ENCODE measurements at places on chromosomes 11 and 22.
A peak's percentile ranks its signal among the peaks of the same experiment; 100 is the strongest.

DNA sequence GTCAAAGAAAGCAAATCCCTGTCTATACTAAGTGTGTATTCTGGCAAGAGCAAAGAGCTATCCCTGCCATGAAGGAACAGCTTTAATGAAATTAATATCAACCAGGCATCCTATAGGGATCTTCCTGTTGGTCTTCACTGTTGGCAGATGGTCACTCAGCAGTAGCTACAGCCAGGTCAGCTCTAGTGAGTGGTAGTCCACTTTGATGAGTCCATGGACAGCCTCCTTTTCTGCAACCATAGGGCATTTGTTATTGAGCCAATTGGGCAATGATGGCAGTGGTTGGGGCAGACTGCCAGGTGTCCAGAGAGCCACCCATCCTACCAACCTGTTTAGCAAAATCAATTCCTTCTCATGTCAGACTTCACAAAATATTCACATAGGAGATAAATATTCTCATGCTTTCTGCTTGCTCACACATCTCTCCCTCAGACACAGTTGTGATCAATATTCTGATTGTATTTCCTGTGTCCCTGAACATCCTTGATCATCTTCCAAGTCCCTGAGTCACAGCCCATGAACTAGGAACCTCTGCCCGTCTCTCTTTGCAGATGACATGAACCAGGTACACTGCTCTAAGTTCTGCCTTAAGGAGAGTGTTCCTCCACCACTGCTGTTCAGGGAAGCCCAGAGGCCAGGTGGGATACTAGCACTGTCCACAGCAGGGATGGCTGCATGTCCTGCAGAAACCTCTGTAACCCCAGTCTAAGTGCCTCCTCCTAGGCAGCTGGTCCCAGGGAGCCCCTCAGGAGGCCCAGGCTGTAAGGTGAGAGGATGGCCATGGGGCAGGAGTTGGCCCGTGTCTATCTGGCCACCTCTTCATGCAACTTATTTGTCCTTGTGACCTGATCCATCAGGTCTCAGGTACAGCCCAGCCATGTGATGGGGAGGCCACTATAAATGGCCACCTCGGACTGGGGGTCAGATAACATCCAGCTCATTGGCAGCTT, 74.2 kb upstream of the IGLL5 start:
- DNase-seq = no peak

DNA sequence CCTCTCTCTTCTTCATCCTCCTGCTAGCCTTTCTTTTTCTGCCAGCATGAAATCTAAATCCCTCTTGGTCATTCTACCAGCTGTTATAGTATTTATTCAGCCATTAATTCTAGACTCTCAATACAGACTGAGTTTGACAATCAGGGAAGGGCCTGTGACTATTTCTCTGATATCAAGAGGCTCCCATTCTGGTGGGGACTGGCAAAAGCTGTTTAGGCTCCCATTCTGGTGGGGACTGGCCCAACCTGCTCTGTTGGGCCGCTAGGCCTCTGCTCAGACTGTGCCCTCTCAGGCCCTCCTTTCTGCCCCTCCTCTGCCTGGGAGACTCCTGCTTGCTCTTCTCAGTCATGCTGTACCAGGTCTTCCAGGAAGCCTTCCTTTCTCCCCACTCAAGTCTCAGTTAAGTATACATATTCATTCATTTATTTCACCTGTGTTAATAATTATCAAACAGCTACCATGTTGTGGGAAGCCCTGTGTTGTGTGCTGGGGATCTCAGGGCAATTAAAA, 323.7 kb upstream of the NARS2 start:
- DNase-seq = no peak

DNA sequence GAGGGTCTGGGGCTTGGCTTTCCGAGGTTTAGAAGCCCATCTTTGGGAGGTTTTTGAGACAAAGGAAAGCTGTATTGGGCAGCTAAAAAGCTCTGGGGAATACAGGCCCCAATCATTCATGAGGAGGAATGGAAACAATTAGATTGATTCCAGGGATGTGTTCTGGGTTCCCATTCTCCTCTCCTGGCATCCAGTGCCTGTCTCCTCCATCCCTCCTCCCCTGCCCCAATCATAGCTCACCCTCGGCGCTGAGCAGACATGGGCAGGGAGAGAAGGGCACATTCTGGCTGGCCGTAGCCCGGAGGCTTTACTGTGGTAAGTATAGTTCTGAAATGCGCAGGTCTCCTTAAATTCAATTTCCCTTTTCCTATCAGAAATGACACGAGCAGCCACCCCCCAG, 42.4 kb downstream of the ABTB2 start:
- no peak for DNase-seq

DNA sequence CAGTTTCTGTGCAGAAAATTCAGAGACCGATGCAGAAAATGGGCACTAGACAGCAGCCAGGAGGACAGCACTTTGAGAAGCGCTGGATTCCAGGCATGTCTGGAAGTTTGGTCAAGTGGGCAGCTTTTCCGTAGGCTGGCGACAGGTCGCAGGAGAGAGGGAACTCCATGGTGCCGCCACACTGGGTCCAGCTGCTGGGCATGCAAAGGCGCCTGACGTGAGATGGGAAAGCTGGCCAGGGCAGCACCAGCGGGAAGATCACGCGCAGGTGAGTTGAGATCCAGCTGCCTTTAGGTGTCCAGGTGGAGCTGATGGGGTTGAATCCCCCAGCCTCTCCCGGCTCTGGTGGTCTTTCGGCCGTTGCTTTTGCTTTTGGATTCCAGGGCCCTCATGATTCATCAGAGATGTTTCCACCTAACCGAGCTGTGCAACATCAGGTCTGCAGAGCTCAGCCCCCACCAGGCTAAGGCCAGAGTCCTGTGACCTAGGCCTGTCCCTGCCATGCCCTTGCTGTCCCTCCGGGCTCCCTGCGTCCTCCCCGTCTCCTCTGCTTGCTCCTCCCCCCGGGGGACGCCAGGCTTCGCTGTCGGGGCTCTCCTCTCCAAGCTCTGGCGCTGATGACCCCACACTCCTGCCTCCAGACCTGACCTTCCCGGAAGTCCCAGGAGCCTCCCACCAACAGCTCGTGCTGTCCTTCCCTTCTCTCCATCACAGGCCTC, 1001.7 kb downstream of the BRD1 start:
- DNase-seq = no peak

- no peak for DNase-seq
These were observed 27.9 kb downstream of the PRDM11 start for GRCh38 chr11:45174168-45174835.

- no peak for DNase-seq
These were observed 196.1 kb upstream of the TBCEL start for GRCh38 chr11:120827820-120828219.

DNA sequence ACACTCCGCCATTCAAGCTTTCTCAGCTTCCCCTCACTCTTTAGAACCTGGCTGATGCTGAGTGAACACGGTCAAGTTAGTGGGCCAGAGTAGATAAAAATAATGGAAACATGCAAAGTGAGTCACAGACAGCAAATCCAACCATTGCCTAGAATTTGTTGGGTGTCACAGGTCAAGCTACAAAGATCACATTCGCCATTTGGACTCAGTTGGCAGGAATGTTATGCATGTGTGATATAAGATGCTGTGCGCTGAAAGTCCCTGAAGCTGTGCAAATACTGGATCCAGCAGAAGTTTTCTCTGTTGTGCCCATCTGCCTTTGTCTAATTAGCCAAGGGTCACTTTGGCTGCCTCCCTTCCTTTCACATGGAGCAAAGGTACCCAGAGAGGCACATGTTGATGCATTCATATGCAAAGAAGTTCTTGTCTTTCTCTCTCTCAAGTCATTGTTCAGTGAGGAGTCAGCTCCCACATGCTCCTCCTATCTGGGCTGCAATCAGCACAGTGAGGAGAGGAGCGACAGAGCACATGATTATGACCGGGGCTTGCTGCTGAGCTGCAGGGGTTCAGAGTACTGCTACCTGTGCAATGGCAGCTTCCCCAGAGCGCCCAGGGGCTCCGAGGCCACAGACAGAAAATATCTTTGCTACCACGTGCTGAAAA, 39.7 kb downstream of the FLI1 start:
- peak; percentile 56 for DNase-seq

GRCh38 chr22:25409240-25409639, 155.2 kb upstream of the GRK3 start:
- no peak for DNase-seq

DNA sequence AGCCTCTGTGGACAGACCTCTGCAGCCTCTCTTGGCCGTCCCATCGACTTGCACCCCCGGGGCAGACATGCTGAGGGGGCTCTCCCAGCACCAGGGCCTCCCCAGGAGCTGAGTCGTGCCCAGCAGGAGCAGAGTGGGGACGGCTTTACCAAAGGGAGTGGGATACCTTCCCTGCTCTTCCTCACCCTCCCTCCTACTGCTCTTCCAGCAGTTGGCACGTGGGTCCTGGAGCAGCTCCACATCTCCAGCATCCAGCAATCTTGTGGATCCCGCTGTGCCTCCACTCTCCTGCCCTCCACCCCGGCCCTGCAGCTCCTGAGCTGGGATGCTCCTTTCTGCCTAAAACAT, 854.0 kb downstream of the BRD1 start:
- DNase-seq = no peak

- no peak for DNase-seq
These were observed 18.6 kb upstream of the LMO2 start for GRCh38 chr11:33910296-33910957.

DNA sequence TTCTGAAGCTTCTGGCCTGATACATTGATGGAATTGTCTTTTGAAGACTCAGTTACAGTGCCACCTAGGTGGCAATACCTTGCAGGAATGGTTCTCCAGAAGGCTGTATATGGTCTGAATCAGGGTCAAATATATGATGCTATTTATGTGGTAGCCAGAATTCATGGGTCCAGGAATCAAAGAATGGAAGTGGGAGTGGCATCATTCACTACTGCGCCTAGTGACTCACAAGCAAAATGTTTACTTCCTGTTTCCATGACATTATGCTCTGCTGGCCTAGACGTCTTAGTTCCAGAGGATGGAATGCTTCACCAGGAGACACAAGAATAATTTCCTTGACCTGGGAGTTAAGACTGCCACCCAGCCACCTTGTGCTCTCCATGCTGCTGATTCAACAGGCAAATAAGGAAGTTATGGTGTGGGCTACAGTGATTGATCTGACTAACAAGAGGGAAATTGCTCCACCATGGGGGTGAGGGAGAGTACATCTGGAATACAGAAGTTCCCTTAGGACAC, 491.8 kb downstream of the ETS1 start:
- DNase-seq = no peak

DNA sequence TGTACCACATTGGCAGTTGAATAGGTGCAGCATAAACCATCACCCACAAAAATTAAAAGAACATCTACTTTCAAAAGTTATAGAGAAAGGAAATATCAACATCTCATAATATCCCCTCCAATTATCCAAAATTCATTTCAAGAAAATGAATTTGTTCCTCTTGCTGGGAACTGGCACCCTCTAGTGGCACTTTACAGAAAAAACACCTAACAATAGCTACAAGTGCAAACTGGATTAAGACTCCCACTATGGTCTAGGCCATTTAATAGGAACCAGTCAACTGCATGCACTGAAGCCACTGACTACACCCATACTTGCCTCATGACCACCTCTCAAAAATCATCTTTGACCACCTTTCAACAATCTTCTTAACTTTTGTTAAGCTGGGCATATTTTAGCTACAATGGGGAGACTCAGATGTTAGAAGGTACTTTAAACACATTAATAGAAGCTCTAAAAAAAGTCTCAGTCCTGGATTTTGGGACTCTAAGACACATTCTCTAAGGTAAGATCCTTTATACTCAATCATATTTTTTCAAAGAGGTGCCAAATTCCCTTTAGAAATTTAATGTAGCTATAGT, 17.3 kb downstream of the TRAF6 start:
- DNase-seq = peak; percentile 28

DNA sequence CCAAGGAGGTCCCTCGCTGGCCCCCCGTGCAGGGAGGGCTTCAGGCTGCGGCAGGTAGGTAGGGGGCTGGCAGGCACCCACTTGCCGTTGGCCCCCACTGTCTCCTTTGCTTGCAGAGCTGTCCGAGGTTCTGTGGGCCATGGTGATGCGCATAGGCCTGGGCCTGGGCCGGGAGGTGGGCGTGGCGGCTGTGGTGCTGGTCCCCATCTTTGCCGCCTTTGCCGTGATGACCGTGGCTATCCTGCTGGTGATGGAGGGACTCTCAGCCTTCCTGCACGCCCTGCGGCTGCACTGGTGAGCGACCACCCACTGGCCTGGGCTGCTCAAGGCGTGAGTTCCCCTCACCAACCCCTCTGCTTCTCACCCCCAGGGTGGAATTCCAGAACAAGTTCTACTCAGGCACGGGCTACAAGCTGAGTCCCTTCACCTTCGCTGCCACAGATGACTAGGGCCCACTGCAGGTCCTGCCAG, 11.6 kb downstream of the TCIRG1 start:
- DNase-seq = no peak

- DNase-seq = no peak
These were observed 177.1 kb downstream of the BRD1 start for GRCh38 chr22:49650336-49651241.

- DNase-seq = no peak
These were observed 6.2 kb downstream of the DUSP8 start for GRCh38 chr11:1565904-1566247.

GRCh38 chr11:128289048-128289447, 298.3 kb downstream of the ETS1 start:
- no peak for DNase-seq

GRCh38 chr11:77249427-77249826, 52.1 kb downstream of the GDPD4 start:
- no peak for DNase-seq

DNA sequence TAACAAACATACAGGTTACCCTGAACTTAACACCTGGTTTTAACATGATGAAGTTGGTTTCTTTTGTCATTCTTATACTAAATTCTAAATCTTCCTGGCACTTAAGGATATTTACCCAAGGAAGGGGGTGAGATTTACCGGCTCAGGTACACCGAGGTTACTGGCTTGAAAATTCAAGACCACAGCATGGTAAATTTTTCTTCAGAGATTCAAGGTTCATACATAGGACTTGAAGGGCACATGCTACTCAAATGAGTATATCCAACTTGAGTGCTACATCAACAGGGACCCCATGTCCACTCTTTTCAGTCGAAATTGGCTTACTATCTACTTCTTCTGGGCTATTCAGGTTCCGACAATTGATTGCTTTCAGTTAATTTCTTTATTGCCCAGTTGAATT, 12.7 kb downstream of the SERPING1 start:
- no peak for DNase-seq

- no peak for DNase-seq
These were observed 98.6 kb downstream of the TENM4 start for GRCh38 chr11:79342236-79342635.

DNA sequence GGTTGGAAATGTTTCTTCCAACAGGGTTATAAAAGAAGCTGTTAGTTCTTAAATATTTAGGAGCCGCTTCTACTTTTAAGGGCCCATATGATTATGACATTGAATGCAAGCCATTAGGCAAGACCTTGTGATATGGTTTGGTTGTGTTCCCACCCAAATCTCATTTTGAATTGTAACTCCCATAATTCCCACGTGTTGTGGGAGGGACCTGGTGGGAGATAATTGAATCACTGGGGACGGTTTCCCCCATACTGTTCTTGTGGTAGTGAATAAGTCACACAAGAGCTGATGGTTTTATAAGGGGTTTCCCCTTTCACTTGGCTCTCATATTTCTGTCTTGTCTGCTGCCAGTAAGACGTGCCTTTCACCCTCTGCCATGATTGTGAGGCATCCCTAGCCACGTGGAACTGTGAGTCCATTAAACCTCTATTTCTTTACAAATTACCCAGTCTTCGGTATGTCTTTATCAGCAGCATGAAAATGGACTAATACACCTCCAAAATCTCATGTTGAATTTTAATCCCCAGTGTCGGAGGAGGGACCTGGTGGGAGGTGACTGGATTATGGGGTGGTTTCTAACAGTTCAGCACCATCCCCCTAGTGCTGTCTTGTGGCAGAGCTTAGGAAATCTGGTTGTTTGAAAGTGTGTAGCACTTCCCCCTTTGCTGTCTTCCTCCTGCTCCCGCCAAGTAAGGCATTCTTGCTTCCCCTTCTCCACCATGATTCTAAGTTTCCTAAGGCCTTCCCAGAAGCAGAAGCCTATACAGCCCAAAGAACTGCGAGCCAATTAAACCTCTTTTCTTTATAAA, 4.3 kb downstream of the CD59 start:
- no peak for DNase-seq

All from CD4-positive, alpha-beta T cell treated with Interleukin-6 for 4 hours (primary cell).